T-helper 1 cell (primary cell): ENCODE measurements at places on chromosomes 16 and 17.

DNA sequence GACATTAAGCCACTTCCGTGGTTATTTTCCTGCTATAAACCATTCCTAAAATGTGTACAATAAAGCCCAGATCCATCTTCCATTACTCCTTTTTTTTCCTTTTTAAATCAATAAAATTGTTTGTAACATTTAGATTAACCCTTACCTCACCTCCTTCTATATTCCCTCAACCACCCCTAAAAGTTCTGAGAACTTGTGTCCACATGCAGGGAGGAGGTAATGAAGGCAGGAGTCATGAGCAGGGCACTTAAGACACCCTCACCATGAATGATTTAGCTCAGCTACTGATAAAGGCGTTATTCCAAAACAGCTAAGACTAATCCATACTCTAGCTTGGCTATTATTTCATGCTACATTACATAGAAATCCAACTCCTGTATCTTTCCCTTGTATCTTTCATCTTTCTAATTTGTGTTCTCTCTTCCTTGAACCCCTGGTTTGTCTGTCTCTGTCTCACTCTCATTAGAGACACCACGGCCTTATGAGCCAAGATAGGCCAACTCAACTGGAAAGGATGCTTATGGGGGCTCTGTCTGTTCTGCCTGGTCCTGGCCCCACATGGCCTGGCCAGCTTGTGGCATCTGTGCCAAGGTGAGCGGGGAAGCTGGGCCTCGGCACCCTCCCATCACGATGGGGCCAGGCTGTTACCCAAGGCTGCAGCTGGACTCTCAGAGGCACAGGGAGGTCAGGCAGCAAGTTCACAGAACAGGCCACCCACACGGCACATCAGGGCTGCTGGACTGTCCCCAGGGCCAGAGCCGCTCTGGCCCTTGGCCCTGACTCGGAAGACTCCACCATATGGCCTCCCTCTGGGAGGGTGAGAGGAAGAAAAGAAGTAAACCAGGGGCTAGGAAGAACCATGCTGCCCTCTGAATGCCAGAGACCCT lies 294.4 kb downstream of the SOX9 start:
- no peak for DNase-seq

DNA sequence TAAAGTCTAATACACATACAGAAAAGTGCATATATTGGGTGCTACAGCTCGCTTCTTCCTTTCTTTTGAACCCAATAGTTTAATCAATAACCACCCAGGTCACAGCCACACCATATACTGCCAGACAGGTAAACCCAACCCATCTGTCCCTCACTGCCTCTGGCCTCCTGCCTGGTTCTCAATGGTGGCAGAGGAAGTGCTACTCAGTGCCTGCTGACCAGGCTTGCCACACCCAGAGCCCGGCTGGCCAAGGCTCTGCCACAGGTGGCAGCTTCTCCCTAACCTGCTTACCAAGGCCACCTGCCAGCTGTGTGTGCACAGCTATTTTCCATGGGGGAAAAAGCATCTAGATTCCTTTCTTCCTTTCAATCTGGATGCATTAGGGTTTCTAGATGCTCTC lies 584 bp downstream of the PMP22 start:
- DNase-seq, result no peak

DNA sequence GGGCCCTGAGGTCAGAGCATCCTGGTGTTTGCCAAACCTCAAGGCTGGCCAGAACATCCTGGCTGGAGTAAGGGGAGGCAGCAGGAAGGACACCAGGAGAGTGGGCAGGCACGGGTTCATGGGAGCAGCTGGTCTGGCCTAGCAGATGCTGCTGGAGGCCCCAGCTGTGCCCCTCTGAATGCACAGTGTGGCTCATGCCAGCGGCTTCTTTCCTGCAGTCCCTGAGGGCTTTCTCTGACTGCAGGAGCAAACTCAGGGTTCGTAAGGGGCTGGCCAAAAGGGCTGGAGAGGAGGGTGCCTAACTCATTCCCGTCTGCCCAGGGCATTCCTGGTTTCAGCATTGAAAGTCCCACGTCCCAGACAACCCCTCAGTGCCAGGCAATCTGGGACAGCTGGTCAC lies 78.7 kb downstream of the ZDHHC7 start:
- DNase-seq, result no peak

- no peak for DNase-seq
These were observed 158.9 kb upstream of the CACNG5 start for GRCh38 chr17:66675991-66676371.

DNA sequence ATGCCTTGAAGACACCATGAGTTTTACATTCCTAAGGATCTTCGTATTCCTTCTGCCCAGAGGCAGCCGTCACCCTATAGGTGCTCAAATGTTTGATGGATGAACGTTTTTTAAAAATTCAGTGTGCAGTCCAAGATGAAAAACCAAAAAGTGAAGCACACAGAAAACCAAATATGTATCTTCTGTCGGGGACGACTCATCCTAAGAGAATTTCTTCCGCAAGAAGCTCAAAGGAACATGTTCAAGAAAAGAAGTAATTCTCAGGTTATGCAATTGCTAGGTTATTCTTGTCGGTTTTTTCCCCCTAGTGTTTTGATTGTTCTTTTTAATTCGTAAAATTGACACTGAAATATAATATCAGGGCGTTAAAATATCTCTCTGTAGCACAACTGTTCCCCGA lies 1.4 kb downstream of the CENPV start:
- DNase-seq, result no peak

DNA sequence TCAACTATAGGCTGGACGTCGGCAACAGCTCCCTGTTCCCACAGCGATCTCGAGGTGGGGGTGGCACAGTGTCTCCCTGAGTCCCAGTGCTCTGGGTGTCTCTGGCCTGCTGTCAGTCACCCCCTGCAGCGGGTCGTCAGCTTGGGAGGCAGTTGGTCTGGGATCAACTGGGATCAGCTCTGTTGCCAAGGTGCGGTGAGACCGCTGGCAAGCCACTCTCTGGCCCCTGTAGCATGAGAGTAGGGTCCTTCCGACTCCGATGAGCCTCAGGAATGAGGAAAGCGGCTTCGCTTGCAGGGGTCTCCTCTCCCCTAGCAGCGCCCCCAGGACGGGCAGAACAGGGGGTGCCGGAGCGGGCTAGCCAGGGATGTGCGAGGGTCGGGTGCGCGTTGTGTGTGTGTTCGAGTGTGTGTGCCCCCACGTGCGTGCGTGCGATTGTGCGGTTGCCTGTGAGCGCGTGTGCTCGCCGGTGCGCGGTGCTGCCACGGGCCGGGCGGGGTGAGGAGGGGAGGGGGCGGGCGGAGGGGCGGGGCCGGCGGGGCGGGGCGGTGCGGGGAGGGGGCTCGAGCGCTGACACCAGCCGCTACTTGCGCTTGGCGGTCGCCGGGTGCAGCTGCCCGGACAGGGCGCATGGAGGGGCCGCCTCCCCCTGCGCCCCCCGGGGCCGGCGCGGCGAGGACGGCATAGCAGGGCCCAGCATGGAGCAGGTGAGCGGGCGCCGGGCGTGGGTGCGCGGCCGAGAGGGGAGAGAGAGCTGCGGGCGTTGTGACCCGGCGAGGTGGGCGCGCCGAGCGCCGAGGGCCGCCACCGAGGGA lies 9.4 kb upstream of the ARHGAP23 start:
- no peak for DNase-seq

- DNase-seq, result no peak
These were observed 6.8 kb downstream of the CRISPLD2 start for GRCh38 chr16:84826558-84826941.

GRCh38 chr17:12388226-12388625 lies 277.5 kb upstream of the MYOCD start:
- DNase-seq, result no peak

- DNase-seq, result no peak
These were observed 17.9 kb downstream of the KPNA2 start for GRCh38 chr17:68053231-68054013.

DNA sequence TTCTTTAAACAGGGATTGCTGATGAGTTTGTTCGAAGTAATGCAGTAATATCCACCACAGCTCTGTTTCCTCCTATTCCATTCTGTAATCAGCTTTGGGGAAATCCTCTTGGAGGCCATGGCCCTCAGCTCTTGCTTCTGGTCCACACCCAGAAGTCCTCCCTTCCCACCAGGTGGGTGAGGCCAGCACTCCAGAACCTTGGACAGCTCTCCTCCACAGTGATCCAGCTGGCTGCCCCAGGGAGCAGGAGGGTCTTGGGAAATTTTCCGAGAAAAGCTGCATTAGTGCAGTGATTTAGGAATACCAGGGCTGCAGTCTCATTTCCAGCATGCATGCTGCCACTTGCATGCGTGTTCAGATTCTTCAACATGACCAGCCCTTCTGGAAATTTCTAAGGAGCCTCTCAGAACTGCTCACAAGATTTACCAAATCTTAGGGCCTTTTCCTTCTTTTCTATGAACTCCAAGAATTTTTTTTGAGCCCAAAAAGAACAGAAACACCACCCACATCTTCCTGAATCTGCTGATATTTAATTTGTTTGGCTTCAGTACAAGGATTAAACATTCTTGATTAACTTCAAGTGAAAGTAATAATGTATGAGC lies 4.2 kb downstream of the SMPD3 start:
- no peak for DNase-seq

- DNase-seq, result no peak
These were observed 407.5 kb upstream of the HSBP1 start for GRCh38 chr16:83400234-83400633.

DNA sequence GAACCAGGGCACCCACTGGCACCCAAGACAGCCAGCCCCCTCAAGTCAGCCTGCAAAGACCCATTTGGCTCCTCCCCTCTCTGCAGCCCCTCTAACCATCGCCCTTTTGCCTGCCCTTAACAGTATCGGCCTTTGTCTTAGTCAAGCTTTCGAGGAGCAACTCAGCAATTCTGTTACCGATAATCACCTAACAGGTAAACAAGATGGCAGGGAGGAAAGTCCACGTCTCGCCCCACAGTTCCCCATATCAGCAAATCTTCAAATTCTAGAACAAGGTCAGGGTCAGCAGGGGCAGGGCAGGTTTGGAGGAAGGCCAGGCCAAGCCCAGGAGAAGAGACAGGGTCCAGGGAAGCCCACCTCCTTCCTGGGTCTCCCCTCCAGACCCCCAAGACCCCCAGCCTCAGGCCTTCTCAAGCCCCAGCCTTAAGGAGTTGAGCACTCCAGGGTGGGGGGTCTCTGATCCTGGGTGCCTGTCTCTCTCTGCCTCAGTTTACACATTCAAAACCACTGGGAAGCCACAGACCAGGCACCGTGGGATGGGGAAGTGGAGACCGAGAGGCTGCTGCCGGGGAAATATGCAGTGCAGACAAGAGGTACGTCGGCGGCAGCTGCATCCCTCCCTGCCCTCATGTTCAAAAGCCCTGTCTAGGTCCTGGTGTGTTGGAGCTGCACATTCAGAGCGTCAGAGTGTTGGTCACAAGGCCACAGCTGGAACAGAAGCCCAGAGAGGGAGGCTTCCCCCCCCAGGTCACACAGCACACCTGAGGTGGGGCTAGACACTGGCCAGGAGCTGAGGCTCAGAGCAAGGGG lies 3.9 kb upstream of the OSGIN1 start:
- DNase-seq, result no peak

- DNase-seq, result no peak
These were observed 32.4 kb upstream of the CDYL2 start for GRCh38 chr16:80836846-80837245.
